ENCODE measurements at places on chromosomes 16 and 17.
A peak's percentile ranks its signal among the peaks of the same experiment; 100 is the strongest.

- DNase-seq: no peak
Measured at GRCh38 chr16:11224096-11224893, 31.7 kb downstream of the SOCS1 start.

- peak; percentile 61 for DNase-seq
Measured at GRCh38 chr17:40068917-40069750, 6.4 kb downstream of the THRA start.

- no peak for DNase-seq
Measured at GRCh38 chr17:17175917-17176316, 30.2 kb downstream of the PLD6 start.

- DNase-seq: no peak
Measured at GRCh38 chr17:8862213-8863056, 5.0 kb downstream of the PIK3R6 start.

DNA sequence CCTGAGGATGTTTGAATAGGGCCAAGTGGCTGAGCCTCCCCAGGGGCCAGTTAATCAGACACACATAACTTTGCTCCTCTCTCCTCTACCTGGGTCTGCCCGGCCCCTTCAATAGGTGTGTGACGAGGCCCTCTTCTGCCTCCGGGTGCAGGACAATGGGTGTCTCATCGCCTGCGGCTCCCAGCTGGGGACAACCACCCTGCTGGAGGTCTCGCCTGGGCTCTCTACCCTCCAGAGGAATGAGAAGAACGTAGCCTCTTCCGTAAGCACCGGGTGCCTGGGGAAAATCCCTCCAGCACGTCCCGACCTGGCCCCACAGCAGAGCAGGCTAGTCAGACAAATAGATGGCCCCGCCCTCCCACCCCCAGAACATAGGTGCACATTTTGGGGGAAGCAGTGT is 16.1 kb upstream of the KIF19 start:
- DNase-seq: no peak

DNA sequence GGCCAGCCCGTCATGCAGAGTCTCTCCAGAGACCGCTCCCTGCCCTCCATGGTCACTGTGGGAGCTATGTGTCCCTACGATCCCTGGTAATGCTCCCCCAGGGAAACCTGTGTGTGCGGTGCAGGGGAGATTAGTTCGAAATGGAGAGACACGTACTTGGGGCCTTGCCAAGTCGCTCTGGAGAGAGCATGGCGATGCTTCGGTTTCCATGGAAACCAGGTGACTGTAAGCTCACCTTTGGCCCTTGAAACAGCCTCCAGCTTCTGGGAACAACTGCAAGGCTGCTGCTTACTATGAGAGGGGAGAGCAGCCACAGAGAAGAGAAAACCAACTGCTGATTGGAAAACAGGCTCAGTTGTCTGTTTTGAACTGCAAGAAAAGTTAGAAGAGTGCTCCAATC is 879.7 kb upstream of the EEF2KMT start:
- no peak for DNase-seq

- no peak for DNase-seq
Measured at GRCh38 chr17:68570526-68570925, 30.6 kb downstream of the FAM20A start.

- no peak for DNase-seq
Measured at GRCh38 chr16:3503523-3503922, 2.7 kb downstream of the CLUAP1 start.

DNA sequence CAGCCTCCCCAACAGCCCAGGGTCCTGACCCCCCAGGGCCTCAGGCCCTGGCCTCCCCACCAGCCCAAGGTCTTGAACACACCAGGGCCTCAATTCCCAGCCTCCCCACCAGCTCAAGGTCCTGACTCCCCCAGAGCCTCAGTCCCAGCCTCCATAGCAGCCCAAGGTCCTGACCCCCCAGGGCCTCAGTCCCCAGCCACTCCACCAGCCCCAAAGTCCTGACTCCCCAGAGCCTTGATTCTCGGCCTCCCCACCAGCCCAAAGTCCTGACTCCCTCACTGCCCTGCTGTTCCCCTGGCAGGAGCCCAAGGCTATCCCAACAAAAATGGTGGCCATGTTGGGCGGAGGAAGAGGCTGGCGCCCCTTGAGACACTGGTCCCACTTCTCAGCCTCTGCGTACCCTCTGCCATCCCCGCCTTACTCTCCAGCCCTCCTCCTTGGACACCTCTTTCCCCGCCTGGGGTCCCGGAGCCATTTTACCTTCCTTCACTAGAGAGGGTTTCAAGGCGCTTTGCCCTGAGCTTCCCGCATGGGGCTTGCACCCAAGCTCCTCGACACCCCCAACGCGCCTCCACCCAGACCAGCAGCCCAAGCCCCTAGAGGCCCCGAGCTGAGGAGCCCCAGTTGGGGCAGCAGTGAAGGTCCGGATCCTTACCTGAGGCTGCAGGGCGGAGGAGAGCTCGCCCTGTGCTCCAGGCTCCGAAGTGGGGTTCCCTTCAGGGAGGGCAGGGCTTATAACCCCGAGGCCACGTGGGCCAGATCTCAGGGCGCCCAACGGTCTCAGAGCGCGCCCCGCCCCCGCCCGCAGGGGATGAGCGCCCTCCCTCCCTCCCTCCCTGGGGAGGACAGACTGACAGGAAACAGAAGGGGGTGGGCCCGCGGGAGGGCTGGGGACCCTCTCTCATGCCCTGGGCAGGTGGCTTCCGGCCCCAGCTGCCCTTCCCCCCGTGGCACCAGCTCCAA is 3.5 kb upstream of the TSPOAP1 start:
- no peak for DNase-seq

DNA sequence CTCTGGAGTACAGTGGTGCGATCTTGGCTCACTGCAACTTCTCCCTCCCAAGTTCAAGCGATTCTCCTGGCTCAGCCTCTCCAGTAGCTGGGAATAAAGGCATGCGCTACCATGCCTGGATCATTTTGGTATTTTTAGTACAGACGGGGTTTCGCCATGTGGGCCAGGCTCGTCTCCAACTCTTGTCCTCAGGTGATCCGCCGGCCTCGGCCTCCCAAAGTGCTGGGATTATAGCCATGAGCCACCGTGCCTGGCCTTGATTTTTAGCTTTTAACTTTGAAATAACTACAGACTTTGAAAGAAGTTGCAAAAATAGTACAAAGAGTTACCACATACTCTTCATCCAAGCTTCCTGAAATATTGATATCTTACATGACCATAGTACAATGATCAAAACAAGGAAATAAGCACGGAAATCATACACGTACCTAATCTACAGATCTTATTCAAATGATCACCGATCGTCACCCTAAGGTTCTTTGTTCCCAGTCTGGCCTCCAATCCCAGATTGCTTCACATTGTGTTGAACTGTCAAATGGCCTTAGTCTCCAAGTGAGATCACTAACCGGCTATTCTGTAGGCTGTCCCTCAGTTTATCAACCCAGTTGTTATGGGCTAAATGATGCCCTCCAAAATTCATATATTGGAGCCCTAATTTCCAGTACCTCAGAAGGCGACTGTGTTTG is 18.4 kb downstream of the NPIPA1 start:
- DNase-seq: no peak

- no peak for DNase-seq
Measured at GRCh38 chr17:72346306-72346705, 225.5 kb downstream of the SOX9 start.

- no peak for DNase-seq
Measured at GRCh38 chr16:75003931-75004330, 5.1 kb downstream of the ZNRF1 start.

- DNase-seq: no peak
Measured at GRCh38 chr17:9342225-9342624, 233.4 kb downstream of the STX8 start.

DNA sequence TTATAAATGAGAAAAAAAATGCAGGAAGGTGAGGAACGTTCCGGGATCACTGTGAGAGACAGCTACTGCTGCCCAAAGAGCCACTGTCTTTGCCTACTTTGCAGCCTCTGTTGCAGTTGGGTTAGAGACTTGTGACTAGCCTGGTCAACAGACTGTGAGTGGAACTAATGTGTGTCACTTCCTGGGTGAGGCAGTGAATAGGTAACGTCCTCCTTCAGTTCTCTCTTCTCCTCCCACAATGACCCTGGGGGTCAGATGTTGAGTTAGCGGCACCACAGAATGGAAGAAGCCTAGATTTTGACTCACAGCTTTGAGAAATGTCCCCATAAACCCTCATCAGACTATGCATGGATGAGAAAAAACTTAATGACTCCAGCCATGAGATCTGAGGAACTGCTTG is 5.2 kb downstream of the C16orf46 start:
- no peak for DNase-seq

DNA sequence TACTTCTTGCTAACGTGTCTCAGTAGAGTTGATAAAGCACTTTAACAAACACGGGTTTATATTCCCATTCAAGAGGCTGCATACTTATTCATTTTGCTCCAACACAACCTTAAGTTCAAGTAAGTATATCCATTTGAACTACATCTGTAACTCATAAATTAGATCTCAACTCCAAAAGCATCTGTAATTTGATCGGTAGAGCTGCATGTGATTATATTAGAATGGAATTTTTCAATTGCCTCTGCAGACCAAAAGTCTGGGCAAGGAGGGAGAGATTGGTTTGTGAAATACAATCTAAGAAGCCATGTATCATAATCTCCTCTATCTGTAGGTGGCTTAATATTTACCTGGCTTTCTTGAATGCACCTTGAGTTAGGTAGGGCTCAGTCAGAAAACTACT is 371.0 kb downstream of the RBFOX1 start:
- DNase-seq: no peak

DNA sequence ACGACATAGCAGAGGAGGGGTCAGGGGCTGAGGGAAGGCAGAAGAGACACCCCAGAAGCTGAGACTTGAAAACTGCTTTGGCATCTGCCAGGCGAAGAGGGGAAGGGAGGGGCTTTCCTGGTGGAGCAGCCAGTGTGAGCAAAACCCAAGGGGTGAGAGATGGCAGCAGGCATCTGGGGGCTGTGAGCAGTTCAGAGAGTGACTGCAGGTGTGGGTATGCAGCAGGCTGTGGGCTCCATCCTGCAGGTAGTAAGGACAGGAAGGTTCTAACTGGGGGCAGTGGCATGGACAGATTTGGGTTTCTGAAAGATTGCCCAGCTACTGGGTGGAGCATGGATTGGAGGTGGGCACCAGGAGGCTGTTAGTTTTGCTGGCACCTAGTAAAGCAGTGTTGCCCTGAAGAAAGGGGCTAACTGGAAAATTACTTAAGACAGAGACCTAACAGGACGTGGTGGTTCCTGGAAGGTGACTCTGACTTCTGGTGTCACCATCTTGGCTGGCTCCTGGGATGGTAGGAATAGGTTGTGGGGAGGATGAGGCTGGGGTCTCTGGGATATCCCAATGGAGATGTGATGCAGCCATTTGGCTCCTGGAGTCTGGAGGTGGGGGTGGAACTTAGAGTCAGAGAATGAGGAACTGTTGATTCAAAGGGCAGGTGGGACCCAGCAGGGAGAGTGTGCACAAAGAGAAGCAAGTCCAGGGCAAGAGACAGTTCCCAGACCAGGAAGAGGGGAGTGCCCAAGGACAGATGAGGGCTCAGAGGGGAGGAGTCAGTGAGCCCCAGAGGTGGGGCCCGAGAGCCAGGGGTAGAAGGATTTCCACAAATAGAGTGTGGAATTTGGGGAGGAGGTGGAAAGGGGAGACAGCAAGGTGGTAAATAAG is 11.2 kb downstream of the BCL7C start:
- DNase-seq: no peak

- DNase-seq: no peak
Measured at GRCh38 chr16:12120217-12120981, 143.9 kb downstream of the SNX29 start.

DNA sequence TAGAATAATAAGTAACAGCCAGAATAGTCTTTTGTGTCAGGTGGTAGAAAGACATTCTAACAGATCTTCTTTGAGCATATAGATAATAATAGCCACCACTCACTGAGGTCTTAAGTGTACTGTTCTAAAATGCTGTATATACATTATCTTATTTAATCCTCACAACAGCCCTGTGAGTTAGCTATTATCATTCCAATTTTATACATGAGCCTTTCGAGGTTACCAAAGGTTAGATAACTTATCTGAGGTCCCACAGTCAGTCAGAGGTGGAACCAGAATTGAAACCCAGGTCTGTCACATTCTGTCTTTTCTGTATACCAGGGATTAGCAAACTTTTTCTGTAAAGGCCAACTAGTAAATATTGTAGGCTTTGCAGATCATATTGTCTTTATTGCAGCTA is 23.2 kb downstream of the REXO5 start:
- no peak for DNase-seq

GRCh38 chr16:68079626-68080344 is 5.4 kb upstream of the NFATC3 start:
- DNase-seq: no peak

DNA sequence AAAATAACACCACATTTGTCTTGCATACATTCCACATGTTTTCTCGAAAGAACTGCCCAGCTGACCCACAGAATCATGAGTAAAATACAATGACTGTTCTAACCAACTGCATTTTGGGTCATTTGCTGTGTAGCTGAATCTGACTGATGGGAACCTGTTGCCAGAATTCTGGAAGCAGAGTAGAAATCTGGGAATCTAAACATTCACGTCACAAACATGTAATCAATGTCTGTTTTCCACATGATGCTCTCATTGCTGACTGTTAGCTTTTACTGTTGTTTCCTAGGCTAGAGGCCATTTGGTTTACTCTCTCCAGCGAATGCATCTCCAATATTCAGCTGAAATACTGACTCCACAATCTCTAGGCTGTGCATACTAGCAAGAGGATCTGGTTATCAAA is 710.1 kb downstream of the KCNJ2 start:
- no peak for DNase-seq

DNA sequence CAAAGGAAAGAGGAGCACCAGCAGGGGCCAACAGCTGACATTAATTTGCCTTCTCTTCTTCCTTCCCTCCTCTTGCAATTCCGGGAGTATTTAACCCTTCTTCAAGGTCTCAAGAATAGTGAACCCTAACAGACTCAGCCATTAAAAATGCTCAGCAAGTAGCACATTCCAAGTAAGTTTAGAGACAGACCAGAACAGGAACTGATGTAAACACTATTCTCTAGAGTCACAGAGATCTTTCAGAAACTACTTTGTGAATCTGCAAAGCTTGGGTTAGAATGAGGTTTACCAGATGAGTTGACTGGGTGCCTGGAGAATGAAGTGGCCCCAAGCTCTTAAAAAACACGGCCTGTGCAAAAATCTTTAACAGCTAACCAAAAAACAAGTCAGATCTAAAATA is 50.9 kb downstream of the TEX2 start:
- no peak for DNase-seq

DNA sequence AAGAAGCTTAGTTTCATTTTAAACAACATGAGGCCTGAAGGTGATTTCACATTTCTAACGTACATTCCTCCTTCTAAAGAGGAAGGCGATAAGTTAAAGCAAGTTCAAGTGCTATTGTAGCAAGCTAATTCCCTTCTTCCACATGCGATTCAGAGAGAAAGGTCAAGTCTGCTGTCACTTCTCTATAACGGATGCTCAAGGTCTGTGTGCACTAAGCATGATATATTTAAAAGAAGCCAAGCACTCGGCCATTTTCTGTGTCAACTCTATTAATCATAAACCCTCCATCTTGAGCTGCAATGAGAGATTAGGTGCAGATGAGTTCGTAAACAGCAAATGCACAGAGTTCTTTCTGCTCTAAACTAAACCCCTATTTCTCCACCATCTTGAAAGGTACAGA is 568.8 kb upstream of the ZFHX3 start:
- no peak for DNase-seq

GRCh38 chr17:18191236-18191667 is 7.6 kb downstream of the ALKBH5 start:
- no peak for DNase-seq

- DNase-seq: no peak
Measured at GRCh38 chr16:76500006-76500405, 222.8 kb downstream of the CNTNAP4 start.

Data from NCI-H1105 (cell line).